B cell (primary cell): ENCODE measurements at places on chromosomes 2 and 18.
A peak's percentile ranks its signal among the peaks of the same experiment; 100 is the strongest.

- DNase-seq, result no peak
Measured at GRCh38 chr2:119608553-119608952, 64.3 kb downstream of the CFAP221 start.

GRCh38 chr2:237862528-237862895 is 3.1 kb downstream of the RAMP1 start:
- no peak for DNase-seq

- no peak for DNase-seq
Measured at GRCh38 chr2:135162377-135162776, 110.3 kb downstream of the RAB3GAP1 start.

- DNase-seq, result no peak
Measured at GRCh38 chr2:211864328-211864727, 674.3 kb downstream of the ERBB4 start.

- no peak for DNase-seq
Measured at GRCh38 chr2:188047735-188048134, 243.9 kb upstream of the GULP1 start.

- peak; percentile 59 for DNase-seq
Measured at GRCh38 chr2:134460583-134460998, 206.7 kb downstream of the MGAT5 start.

DNA sequence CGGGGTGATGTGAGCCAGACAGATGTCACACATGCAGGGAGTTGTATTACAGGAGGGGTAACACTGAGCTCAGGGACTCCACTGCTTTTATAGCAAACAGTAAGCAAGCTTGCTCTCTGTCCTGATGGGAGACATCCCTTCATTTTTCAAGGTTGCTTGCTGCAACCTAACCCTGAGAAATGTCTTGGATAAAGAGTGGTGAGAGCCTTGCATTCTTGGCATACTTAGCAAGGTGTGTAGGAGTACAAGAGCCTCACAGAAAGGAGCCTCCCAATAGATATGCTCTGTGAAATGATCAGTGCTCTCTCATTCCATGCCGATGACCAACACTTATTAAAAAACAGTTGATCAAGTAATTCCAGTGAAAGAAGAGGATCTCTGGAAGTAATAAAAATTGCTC is 8.1 kb downstream of the PFN4 start:
- no peak for DNase-seq

- no peak for DNase-seq
Measured at GRCh38 chr2:145546091-145546490, 1026.2 kb upstream of the ZEB2 start.
